CD4-positive, alpha-beta T cell treated with Interleukin-15 for 1 hour (primary cell): ENCODE measurements at places on chromosomes 7 and 10.
A peak's percentile ranks its signal among the peaks of the same experiment; 100 is the strongest.

GRCh38 chr10:128113026-128113425 lies 13.2 kb downstream of the MKI67 start:
- DNase-seq: no peak

DNA sequence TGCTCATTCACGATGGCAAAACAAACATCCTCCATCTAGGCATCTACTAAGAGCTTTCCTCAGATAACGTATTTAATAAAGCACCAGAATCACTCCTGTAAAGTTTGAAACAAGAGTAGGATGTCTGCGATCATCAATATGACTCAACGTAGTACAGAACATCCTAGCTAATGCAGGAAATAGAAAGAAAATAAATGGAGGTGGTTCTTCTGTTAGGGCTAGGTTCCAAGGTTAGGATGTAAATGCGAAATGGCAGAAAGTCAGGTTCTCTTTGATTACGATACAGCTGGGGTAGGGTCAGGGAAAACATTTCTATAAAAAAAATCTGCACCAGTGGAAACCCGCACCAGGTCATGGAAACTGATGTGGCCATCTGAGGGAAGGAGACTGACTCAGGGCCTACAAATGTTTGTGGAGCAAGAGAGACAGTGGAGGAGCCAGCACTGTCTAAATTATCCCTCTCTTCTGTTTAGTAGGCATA lies 29.1 kb downstream of the CCDC6 start:
- no peak for DNase-seq

GRCh38 chr10:131920151-131920550 lies 19.3 kb downstream of the PPP2R2D start:
- DNase-seq: no peak

DNA sequence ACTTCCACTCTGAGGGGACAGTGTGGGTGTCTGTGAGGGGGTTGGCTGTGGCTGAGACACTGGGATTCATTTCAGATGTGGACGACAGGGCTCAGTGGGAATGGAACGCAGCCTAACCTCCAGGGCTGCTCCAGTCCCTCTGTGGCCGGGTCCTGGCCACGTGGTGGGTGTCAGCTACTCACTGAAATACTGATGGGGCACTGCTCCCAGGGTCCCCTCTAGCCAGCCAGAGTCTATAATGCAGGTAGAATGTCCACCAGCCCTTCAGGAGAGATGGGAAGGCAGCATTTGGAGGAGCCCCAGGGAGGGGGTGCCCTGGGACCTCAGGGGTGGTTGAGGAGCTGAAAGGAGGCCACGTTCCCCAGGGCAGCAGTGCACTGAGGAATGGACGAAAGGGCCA lies 87.2 kb upstream of the LANCL2 start:
- DNase-seq: no peak

- DNase-seq: no peak
Observed at GRCh38 chr7:24769851-24770250, 12.6 kb upstream of the GSDME start.

DNA sequence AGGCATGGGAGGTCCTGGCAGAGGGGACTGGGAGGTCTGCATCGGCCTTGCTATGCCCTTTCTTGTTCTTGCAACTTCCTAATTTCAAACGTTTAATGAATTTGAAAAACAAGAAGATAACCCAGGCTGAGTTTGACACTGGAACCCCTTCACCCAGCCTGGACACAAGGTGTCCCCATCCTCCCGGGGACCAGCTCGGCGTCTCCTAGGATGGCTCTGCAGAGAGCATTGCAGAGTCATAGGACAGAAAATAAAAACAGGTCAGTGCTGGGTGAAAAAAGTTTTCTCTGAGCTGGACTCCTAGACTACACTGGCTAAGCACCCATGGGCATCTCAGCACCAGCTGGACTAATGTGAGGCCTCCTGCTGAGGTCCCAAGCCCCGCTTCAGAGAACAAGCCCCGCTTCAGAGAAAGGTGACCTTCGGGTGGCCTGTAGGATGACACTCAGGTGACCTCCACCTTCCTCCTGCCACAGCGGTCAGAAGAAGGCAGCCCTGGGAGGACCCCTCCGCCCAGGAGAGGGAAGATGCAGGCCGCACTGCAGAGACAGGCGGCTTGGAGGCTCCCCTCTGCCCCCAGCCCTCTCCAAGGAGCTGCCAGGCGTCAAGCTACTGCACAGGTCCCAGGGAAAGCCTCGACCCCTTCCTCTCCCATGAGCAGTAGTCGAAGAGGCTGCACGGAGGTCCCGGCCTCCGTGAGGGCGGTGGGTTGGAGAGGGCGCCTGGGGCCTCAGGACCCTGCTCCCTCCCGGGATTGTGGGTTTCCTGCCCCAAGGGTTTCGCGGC lies 9.3 kb upstream of the UNCX start:
- no peak for DNase-seq

GRCh38 chr7:35908331-35909216 lies 107.7 kb downstream of the SEPTIN7 start:
- no peak for DNase-seq

- peak; percentile 28 for DNase-seq
Observed at GRCh38 chr7:142583446-142583845, 165.8 kb upstream of the PRSS1 start.

DNA sequence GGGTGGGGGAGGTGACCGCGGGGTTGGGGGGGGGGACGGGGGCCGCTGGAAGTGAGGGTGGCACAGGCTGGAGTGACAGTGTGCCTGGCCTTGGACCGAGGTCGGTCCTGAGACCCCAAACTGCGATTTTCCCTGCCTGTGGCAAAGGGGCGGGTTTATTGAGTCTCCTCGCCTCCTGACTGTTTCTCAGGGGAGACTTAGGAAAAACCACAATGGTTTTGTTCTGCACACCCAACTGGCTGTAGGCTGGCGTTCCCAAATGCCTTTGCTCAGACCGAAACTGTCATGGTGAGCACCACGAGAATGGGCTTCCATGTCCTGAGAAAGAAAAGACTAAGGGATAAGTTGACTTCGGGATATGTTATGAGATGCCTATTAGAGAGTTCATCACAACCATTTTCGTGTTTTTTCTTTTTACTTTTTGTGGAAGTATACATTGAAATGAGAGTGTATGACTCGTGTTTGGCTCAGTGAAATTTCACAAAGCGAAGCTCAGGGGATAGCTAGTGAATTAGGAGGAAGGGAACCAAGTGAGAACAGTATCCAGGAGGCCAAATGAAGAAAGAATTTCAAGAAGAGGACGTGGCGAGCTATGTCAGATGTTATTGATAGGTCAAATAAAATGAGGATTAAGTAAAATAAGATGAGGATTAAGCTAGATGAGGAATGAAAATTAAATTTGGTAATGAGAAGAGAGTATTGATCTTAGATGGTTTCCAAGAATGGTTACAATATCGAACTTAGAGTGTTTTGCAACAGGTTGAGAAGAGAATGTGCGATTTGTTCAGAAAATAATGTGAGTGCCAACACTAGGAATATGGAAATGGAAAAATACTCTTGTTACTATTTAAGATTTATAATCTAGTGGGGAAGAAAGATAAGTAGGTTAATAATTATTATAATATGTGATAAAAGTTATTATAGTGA lies 918 bp downstream of the NET1 start:
- DNase-seq: no peak

DNA sequence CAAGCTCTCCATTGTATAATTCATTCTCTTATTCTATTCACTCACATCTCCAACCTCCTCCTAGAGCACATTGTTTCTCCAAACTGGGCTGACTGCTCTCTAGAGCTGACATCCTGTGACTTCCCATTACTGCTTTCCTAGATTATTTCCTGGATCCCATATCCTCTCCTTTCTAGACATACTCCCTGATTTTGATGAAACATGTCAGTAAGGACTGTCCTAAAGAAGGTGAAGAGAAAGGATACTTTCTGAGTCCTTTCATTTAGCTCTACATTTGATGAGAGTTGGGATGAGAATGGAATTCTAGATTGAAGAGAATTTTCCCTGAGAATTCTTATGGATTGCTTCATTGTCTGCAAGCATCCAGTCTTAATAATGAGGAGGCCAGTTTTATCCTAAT lies 78.8 kb downstream of the CNNM2 start:
- no peak for DNase-seq

DNA sequence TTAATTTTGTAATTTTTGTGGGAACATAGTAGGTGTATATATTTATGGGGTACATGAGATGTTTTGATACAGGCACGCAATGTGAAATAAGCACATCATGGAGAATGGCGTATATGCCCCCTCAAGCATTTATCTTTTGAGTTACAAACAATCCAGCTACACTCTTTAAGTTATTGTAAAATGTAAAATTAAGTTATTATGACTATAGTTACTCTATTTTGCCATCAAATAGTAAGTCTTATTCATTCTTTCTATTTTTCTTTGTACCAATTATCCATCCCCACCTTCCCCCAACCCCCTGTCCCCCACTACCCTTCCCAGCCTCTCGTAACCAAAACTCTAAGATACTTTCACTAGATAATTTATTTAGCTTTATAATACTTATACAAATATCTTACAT lies 7.8 kb upstream of the PNPLA8 start:
- no peak for DNase-seq

DNA sequence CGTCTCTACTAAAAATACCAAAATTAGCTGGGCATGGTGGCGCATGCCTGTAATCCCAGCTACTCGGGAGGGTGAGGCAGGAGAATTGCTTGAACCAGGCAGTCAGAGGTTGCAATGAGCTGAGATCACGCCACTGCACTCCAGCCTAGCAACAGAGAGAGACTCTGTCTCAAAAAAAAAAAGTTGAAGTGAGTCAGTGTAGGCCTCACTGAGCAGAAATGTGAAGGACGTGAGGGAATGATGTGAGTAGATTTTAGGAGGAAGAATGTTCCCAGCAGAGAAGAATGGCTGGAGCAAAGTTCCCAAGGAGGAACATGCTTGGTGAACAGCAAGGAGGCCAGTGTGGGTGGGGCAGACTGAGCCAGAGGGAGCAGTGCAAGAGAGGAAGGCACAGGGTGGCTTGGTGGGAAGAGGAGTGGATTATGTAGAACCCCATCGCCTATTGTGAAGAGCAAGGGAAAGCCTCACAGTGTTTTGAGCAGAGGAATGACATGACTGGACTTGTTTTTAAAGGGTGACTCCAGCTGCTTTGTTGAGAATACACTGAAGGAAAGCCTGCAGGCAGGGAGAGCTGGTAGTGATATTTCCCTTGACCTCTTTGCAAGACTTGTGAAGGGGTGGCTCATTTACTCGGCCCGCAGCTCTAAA lies 708.7 kb downstream of the SUGCT start:
- DNase-seq: no peak

DNA sequence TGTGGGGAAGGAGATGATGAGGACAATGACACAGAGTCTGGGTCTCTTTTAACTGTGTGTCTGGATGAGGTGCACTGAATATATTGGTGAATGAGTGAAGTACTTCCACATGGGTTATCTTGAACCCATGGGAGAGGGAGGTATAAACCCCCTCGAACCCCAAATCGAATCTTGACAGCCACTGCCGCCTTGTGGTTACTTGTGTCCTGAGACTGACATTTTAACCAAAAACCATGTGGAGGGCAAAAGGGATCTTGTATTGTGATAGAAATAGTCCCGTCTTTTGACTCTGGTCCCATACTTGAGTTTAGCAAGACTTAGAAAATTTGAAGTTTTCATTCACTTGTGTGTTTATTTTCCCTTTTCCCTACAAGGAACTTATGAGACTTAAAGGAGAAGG lies 283.3 kb downstream of the PHTF2 start:
- DNase-seq: no peak

DNA sequence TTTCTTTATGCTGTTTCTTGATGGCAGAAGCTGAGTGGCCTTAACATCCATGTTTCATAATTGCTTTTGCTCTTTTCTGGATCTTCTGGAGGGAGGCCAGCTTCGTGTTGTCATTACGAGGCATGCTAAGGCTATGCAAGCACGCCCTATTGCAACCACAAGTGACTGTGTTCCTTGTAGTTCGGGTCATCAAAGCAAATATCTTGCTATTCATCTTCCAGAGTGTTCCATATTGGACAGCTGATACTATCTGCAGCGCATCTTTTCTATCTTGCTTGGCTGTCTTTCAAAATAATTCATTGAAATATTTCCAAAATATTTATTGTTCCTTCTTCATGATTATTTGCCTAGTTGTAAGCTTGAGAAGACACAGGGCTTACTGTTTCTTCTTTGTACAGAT lies 5.0 kb downstream of the EPHB6 start:
- DNase-seq: no peak
